HepG2 (cell line): ENCODE measurements at places on chromosomes 2 and 18. TPM values are rescaled to one million over a fixed set of nuclear protein-coding genes. Genes with fewer than 3 reads are reported as not detected.

Gene IKZF2
- 0.60 and 0.86 TPM in 2 replicates for total RNA-seq

- H3K4me1 ChIP-seq: peaks cover 4% of the 10 kb centered on the region
- no peaks in the 10 kb centered on the region for H3K36me3 ChIP-seq
- H3K4me3 ChIP-seq: no peak overlapping the region
- no peak overlapping the region for H3K27ac ChIP-seq
- no peaks in the 10 kb centered on the region; the same call in 1 of the 2 replicates for H3K27me3 ChIP-seq
Measured at GRCh38 chr2:173033084-173033483, 42.6 kb upstream of the MAP3K20 start.

DNA sequence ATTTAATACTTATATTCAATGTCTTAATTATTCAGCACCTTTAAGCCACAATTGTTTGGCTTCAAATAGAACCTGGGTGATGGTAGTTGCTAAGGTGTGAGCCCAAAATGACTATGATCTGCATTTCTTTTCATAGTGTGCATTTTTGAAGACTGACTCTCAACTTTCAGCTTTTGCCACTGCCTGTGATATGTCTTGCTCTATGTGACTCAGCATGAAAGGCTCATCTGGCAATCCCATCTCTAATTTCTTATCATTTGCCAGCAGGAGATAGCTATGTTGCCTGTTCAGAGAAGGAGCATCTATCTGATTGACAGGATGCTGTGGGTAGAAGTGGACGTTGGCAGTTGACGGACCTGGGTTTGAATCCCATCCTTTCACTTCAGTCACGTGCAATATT is 34.5 kb upstream of the CCDC93 start:
- H3K27ac ChIP-seq: no peak overlapping the region
- no peaks in the 10 kb centered on the region for H3K27me3 ChIP-seq
- H3K36me3 ChIP-seq: no peaks in the 10 kb centered on the region
- DNase-seq: no peak
- H3K4me1 ChIP-seq: peaks cover 18% of the 10 kb centered on the region; the same call in 1 of the 2 replicates

DNA sequence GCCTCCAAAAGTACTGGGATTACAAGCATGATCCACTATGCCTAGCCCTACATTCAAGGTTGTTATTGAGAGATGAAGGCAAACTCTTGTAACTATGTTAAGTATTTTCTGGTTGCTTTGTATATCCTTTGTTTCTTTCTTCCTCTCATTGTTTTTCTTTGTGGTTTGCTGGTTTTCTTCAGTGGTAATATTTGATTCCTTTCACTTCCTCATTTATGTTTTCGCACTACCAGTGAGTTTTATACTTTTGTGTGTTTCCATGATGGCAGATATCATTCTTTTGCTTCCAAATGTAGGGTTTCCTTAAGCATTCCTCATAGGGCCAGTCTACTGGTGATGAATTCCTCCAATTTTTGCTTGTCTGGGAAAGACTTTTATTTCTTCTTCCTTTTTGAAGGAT is 90.2 kb downstream of the NCK2 start:
- no peak for DNase-seq
- H3K4me1 ChIP-seq: peaks cover 14% of the 10 kb centered on the region
- H3K36me3 ChIP-seq: no peaks in the 10 kb centered on the region
- H3K27ac ChIP-seq: no peak overlapping the region

DNA sequence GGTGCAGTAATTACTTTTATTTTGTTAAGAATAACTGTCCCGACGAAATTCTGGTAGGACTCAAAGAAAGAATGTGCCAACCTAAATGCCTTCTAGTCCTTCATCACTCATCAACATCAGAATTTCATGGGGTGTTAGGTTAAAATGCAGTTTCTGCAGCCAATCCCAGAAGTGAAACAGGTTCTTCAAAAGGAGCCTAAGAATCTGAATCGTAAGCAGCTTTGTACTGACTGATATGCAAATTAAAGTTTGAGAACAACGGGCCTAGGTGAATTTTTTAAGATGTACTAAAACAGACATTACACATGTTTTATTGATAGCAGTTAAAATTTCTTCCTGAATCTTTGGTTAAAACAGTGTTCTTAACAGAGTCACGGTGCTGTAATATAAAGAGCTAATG is 140.3 kb upstream of the ZC3H15 start:
- no peak overlapping the region for H3K4me3 ChIP-seq
- H3K27me3 ChIP-seq: no peaks in the 10 kb centered on the region
- no peak for DNase-seq
- H3K27ac ChIP-seq: no peak overlapping the region
- H3K36me3 ChIP-seq: no peaks in the 10 kb centered on the region

DNA sequence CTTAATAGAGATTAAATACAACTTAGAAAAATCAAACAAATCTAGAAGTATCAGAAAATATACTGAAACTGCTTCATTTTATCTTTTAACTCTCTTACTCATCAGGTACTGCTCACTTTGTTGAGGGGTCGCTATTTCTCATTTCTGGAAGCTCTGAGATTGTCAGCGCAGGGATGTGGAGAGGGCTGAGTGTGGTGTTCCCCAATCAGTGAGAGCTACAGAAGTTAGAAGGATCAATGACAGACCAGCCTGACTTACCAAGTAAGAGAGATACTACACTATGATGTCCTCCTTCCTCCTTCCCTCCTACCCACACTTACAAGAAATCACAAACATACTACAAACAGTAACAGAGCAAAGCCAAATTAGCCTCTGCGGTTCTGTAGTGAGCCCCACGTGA is 8.1 kb downstream of the GCFC2 start:
- no peaks in the 10 kb centered on the region for H3K27me3 ChIP-seq
- DNase-seq: no peak
- 0 out of 2 replicates have a peak, but pooled peaks cover 4% of the 10 kb centered on the region for H3K4me1 ChIP-seq
- no peak overlapping the region for H3K27ac ChIP-seq
- H3K36me3 ChIP-seq: peaks cover 73% of the 10 kb centered on the region

- peaks cover 6% of the 10 kb centered on the region for H3K36me3 ChIP-seq
- H3K27me3 ChIP-seq: no peaks in the 10 kb centered on the region
- H3K4me3 ChIP-seq: no peak overlapping the region
- DNase-seq: no peak
Measured at GRCh38 chr2:45606796-45607195, 4.3 kb downstream of the SRBD1 start.
